ENCODE measurements at places on chromosomes 4 and X. TPM values are rescaled to one million over a fixed set of nuclear protein-coding genes. Genes with fewer than 3 reads are reported as not detected.

Gene ZNF827
- total RNA-seq = 18.2 TPM

Gene CT83
- not detected for total RNA-seq

Gene TMSB4X
- 1,481 TPM for total RNA-seq

Gene ZNF275
- total RNA-seq = 8.8 TPM

Gene JADE1
- total RNA-seq = 5.0 TPM

Gene CXCL1
- 43.3 TPM for total RNA-seq

Gene SYTL5
- not detected for total RNA-seq

Gene SLC25A4
- total RNA-seq = 15.8 TPM

Gene CXCL13
- not detected for total RNA-seq

Gene HPF1
- 18.3 TPM for total RNA-seq

Data from mammary epithelial cell (primary cell).